ENCODE measurements at places on chromosomes 5 and 9.
A peak's percentile ranks its signal among the peaks of the same experiment; 100 is the strongest.

GRCh38 chr5:139690064-139690802, 42.1 kb downstream of the CXXC5 start:
- peak; percentile 80 for DNase-seq

- no peak for DNase-seq
Measured at GRCh38 chr5:177363565-177363964, 5.8 kb downstream of the RGS14 start.

DNA sequence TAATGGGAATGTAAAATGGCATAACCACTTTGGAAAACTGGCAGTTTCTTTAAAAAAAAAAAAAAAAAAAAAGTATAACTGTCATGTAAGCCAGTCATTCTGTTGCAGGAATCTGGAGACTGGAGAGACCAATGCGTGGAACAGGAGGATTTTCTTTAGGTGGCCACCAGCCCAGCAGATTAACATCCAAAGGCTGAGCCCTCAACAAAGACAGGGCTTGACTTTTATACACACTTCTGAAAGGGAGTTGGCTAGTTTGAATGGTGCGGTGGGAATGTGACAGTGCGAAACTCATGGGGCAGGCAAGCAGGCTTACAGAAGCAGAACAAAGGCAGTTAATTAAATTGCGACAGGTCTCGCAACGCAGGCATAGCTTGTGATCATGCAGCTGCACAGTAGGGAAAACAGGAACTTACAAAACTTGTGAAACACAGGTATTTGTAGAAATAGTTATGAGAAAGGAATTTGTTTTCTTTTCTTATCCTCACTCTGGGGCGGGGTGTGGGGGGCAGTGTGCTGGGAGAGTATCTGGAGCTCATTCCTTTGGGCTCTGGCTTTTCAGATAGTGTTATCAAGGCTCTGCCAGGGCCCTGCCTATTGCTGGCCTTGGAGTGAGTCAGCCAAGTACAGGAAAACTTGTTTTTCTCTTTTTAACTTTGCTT, 12.0 kb downstream of the UIMC1 start:
- no peak for DNase-seq

GRCh38 chr9:3526165-3526996, 580 bp upstream of the RFX3 start:
- DNase-seq: no peak

GRCh38 chr9:130662970-130663257, 1.5 kb upstream of the PRDM12 start:
- no peak for DNase-seq

DNA sequence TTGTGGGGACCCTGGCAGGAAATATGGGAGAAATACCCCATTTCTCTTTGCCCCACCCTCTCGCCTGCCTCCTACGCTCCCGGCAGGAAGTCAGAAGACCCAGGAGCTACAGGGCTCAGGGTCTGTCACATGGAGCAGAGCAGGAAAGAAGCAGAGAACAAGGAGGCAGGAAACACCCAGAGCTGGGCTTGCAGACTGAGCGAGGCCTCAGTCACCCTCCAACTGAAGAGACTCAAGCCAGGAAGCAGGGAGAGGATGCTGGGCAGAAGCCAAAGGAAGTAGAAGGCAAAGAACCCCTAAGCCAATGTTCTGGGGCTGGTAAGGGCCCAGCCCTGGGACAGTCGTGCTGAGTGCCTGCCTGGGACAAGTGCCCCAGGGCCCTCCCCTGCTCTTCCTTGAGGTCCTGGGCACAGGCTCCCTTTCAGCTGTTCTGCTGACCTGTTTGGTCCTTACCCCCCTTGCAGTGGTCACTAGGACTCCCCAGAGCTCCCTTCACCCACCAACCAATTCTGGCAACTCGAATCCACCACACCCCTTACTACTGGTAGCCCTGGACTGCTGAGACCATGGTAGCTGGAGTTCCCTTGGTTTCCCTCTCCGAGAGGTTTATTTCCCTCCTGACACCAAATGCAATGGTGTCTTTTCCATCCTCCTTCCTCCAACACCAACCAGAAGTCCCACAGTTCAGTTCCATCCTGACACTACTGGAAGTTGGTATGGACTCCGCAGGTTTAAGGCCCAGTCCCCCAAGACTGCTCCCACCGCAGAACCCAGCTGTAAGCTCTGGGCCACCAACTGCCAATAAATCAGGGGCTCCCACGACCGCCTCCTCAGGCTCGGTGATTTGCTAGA, 157.5 kb downstream of the COL23A1 start:
- DNase-seq: no peak

DNA sequence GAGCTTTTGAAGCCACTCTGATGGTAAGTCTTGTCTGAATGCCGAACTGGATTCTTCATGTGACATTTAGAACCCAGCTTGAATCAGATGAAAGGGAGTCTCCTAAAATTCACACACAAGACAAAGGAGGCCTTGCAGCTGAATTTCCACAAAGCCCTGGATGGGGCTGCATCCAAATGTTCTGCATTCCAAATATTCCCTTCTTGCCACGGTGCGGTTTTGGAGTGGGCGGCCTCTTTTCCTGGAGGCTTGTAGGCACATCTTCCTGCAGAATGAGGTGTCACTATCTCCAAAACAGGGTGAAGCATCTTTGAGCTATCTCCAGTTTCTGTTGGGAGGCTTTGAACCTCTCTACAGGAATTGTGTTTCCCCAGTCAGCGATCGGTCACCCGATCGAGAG, 342.7 kb downstream of the ARHGEF28 start:
- no peak for DNase-seq

- no peak for DNase-seq
Measured at GRCh38 chr9:127664678-127665507, 41.9 kb upstream of the CFAP157 start.

DNA sequence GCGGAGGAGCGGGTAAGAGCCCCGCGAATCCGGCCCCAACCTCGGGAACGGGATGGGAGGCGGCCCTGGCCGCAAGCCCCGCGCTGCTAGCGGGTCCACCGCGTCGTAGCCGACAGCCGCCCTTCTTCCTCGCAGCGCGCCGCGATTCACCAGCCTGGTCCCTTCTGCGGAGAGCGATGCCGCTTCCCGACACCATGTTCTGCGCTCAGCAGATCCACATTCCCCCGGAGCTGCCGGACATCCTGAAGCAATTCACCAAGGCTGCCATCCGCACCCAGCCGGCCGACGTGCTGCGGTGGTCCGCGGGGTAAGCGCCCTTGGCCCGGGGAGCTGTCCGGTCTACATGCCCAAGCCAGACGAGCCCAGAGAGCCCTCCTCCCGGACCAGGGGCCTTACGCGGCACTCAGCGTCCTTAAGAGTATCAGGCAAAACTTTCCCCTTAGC, 335 bp downstream of the ROPN1L start:
- DNase-seq: no peak

DNA sequence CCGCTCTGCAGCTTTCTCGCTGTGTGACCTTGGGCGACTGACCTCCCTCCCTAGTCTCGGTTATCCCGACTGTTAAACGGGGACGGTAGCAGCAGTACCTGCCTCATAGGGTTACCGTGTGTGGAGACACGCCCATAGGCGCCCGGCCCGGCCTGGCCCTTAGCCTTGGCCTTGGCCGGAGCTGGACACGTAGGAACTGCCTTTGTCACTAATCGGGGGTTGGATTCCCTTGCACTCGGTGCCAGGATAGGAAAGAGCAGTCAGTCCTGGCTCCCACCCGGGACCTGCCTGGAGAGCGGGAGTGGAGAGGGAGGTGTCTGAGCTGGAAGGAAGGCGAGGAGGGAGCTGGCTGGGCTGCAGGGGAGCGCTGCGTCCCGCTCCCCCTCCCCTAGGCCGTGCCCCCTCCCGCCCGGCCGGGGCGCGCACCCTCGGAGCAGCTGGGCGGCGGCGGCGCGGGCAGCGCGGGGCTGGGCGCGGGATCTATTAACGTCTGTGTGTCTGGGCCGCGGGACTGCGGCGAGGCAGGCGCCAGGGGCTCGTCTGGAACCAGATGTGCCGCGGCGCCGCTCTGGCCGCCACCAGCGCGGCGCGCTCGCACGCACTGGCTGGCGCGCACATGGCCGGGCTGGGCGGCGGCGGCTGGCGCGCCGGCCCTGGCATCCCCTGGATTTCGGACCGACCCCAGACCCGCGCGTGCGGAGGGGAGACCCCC, 31.7 kb downstream of the PRRX2 start:
- DNase-seq: no peak

DNA sequence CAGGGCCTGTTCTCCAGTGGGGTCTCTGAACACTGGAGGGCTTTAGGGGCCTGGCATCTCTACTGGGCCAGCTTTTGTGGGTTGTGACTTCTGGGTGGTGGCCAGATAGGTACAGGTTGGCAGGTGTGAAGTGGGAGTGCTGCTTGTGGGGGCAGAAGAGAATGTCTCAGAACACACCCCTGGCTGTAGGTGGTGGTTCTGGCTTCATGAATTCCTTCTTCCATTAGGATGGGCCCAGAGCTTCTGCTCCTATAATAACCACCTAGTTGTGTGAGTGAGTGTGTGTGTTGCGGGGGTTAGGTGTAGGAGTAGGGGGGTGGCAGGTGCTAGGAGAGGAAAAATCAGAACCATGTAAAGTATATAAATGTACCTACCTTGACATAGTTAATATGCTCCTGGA, 1.6 kb downstream of the PDZD2 start:
- DNase-seq: no peak

DNA sequence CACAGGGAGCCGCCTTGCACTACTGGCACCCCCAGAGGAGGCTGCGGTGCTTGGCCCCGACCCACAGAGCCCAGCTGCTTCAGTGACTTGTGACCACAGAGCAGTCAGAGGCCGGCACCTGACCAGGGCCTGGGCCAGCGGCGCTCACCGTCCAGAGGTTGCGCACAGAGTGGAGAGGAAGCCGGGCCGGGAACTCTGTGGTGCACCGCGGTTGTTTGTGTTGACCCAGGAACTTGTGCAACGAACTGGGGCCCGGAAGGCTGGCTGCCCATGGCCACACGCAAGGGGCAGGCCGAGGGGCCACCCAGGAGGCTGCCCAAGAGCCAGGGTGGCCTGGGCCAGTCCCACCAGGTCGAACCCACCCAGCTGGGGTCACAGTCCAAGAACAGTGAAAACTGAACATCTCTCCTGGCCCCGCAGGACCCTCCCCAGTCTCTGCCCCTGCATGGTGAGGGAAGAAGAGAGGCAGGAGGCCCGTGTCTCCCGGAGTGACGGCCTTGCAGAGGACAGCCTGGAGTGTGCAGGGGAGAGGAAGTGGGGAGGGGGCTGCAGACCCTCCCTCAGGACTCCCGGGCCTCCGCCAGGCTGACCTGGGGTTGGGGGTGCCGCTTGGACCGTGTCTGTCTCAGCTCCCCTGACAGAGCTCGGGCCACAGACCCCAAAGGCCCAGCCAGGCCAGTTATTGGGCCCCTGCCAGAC, 42.8 kb upstream of the EGFL7 start:
- no peak for DNase-seq

DNA sequence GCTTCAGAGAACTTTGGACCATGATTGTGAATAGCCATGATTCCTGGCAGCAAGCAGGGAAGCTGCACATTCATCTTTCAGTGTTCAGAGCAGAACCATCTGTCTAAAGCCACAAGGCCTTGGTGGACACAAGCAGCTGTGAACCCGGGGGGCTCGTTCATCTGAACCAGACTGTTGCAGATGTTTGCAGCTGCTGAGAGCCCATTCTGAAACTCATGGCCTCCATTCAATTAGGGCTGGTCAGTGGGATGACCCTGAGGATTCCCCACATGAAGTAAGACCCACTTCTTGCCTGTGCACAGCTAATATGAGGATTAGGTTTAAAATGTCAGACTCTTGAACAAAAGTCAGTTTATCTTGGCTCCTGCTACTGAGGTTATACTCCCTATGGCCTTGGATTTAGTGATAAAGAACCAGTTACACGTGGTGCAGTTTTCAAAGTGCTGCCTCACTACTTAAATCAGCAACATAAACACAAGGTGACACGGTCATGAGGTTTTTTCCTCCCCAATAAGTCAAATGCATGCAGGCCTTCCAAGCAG, 109.8 kb upstream of the IFNK start:
- DNase-seq: no peak

DNA sequence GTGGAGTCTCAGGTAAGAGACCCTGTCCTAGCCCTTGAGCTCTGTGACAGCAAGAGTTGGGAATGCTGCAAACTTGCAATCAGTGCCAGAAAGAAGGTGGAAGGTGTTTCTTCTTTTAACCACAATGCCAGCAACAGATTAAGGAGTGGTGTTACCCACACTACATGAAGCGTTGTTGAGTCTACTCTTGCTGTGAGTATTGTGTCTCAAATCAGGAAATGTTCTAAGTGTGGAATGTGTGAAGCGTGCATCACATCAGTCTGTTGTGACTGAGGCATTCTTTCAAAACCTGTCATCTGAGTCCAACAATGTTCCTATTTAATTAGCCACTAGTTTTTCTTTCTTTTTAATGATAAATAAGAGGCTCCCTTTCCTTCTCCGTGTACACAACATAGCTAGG, 2.9 kb upstream of the LURAP1L start:
- DNase-seq: no peak

DNA sequence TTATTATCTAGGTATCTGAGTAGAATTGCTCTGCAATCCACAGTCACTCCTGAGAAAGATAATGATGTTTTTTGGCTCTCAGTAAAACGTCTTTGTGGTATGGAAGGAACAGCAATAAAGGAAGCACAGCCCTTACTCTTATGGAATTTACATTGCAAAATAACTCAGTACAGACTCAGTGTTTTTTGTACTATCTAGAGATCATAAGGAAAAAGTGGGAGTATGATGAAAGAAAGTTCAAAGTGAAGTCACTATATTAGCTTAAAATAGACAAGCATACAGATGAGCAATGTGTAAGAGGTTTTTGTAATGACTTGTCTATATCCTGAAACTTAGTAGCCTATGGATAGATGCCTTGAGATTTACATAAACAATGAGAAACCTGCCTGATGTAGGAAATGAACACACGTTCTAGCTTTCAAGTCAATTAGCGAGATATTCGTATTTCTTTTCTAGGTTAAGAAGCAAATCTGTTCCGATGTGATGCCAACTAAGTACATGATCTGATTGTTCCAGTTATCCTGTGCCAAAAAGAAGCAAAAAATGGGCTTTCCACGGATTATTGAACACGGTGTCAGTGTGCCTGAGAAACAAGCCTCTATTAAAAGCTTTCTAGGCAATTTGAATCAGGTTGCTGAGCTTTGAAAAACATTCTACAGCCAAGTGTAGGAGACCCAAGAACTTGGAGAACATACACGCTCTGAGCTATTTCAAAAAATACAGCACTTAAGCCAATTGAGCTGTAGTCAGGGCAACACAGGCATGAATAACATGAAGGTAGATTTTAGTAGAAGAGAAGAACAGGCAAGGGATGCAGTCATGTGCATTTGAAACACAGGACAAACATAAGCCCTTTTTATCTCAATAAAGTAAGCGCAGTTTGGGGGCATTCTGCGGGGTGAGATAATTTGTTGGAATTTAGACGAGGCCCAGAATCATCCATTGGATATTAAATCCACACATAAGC, 86.3 kb upstream of the TAF11L2 start:
- DNase-seq: peak; percentile 15

GRCh38 chr5:57171816-57172465, 1.9 kb upstream of the GPBP1 start:
- no peak for DNase-seq

DNA sequence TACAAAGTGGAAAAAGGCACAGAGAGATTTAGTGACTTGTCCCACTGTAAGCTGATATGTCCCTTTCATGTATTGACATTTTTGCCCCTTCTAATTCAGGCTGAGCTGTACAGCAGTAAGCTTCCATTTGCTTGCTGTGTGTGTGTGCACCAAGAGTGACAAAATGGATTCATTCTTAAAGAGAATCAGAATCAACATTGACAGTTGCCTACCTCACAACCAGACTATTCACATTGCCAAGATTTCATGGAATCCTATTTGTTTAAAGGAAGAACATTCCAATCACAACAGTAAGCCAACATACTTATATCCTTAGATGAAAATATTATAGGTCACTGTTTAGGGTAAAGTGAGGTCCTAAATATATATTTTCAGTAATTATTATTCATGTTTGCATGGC, 102.6 kb downstream of the TMEM232 start:
- peak; percentile 17 for DNase-seq

GRCh38 chr5:31987985-31988710, 186.0 kb downstream of the GOLPH3 start:
- peak; percentile 92 for DNase-seq
